ENCODE measurements at places on chromosomes 2 and 18.

DNA sequence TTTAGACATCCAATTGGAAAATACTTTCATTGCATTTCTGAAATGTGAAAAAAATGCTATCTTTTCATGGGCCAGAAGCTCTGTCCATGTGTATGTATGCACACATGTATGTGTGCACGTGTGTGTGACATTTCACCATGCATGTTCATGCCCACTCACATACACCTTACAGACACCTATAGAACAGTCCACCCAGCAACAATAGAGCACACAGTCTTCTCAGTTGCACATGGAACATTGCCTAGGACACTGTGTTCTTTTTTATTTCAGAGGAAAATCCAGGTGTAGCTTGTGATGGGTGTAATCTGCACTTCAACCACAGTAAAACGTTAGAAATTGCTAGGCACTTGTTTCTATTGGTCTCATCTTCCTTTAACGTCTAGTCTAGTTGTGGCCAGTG lies 114.8 kb upstream of the RGPD4 start:
- DNase-seq: no peak

DNA sequence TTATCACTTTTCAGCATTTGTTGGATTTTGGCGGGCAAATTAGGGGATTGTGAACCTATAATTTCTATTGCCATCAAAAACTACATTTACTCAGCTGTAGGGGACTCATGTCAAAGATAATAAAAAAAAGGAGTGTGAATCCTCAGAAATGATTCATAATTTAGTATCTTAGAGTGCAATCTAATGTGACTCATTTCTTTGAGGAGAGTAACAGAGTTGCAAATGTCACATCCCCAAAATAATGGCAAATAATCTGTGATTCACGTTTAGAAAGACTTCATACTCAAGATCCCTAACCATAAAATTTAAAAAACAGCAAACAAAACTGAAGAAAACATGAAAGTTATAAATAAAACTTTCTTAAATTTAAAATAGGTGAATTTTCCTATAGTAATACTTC lies 373.0 kb downstream of the CDH2 start:
- no peak for DNase-seq

GRCh38 chr2:237290261-237290660 lies 123.7 kb downstream of the COL6A3 start:
- DNase-seq: no peak

DNA sequence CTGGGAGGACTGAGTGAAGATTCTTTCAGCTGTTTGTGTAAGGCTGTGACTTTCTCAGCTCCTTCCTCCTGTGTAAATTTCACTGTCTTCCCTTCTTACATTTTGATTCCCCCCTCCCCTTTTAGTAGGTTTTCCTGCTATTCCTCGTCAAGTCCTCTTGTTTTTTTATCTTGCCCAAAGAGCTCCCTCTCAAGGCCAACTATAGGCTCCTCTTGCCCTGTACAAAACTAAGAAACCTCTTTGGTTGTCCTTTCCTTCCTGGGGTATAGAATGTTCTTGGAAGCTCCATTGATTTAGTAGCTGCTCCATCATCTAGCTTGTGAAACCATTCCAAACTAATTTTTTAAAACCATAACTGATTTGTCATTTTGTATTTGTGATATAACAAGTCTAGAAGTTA lies 7.3 kb downstream of the CCDC121 start:
- DNase-seq: no peak

DNA sequence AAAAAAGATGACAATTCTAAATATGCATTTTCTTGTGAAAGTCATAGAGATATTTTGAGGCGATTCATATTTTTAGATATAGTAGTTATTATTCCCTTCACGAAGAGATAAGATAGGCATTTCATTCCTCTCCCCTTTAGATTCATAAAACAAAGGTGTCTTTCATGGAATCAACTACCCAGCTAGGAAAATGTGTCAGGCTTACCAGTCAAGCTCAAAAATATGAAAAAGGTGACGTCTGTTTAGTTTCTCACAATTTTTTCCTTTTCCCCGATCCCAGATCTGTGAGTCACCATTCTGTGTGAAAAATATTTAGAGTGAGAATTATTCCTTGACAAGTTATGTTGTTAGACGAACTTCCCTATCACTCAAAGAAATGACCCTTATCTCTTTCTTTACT lies 95.4 kb upstream of the FN1 start:
- DNase-seq: no peak

DNA sequence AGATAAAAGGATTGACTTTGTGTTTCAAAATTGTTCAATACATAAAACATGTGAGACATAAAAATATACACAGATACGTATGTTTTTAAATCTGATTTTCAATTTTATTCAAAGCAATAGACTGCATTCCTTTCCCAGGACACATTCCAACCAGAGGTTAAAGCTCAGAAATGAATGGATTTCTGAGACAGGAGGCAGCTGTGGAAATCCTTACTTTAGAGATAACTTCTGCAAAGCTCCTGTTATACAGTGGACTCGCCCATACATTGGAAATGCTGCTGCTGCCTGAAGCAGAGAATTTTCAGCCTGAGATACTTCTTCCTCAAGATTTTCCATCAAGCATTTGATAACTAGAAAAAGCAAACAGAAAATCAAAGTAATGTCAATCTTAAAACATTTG lies 43.8 kb downstream of the THADA start:
- DNase-seq: no peak

DNA sequence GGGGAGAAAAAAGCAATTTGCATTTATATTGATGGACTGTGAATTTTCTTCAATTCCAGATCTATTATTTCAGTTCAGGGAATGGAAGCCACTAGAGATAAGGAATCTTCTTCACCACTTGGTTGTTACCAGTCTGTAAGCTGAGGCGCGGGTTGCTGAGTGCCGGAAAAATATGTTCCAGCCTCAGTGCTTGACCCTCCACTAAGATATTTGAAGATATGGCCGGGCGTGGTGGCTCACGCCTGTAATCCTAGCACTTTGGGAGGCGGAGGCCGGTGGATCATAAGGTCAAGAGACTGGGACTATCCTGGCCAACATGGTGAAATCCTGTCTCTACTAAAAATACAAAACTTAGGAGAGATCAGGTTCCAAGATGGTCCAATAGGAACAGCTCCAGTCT lies 9.1 kb upstream of the HMSD start:
- DNase-seq: no peak

DNA sequence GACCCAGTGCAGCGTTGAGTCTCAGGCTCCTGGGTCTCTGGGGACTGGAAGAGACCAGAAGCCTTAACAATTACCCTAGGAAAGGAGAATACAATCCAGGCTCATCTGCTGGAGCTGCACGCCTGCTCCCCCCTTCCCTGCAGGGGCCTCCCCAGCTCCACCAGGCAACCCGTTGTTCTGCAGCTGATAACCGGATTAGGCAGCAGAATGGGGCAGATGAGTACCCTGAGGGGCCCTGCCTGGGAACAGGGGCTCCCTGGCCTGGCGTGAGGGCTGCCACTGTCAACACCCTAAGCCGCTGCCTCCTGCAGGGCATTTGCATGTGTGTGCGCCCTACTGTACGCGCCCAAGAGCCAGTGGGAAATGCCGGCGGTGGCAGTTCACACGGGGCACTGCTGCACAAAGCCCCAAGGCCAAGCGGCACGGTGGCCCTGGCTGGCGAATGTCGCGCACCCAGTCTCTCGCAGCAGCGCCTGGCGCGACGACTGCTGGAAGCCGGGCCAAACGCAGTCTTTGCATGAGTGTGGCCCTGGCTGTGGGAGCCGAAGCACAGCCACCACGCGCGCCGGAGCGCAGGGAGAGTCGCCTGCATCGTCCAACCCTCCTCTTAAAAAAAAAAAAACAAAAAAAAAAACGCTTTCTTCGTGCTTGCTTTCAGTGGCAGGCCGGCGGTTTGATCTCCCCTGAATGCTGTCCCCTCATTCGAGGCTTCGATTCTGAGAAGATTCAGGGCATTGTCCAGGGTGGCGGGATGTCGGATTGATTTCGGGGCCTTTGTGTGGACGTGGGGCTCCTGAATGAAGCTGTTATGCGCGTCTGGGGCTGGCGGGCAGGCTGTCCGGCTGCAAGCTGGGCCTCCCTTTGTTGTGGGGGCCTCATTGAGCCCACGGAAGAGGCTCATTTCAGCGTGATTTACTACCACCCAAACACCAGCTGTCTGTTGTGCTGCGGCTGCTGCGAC lies 63.8 kb downstream of the SETBP1 start:
- DNase-seq: no peak

DNA sequence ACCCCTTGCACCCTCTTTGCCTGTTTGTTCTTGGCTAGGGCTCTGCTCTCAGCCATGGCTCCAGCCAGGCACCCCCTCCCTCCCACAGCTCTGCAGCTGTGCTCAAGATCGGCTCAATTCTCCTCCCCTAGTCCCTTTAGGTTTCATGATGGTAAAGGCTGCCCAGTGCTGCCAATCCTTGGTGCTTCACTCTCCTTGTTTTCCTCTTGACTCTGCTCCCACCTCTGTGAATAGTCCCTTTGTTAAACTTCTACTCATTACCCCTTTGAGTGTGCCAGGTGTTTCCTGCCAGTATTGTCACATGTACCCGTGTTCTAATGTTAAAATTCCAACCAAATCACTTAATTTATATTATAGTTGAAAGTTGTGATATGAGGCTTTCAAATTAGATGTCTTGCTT lies 101.0 kb upstream of the CERS6 start:
- DNase-seq: no peak

- DNase-seq: no peak
These were observed 182.8 kb upstream of the CRIM1 start for GRCh38 chr2:36172824-36173223.

DNA sequence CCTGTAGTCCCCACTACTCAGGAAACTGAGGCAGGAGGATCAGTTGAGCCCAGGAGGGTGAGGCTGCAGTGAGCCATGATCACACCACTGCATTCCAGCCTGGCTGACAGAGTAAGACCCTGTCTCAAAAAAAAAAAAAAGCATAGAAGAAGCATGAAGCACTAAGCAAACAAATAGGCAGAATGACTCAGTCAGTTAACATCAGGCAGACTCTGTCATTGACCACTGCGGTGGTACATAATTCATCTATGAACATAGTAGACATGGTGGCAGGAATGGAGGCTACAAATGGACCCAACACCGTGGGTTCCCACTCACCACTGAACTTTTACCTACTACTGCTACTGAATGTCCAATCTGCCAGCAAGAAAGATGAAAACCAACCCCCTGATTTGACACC lies 7.6 kb upstream of the ASXL2 start:
- no peak for DNase-seq

Data from activated T-helper 9 cell treated with anti-CD3 and anti-CD28 coated beads, Interleukin-2, amount 50 U/mL, for 16 hours (primary cell).